ENCODE measurements at places on chromosomes 16 and 17.

- no peak for DNase-seq
Observed at GRCh38 chr16:9860876-9861275, 321.4 kb downstream of the GRIN2A start.

DNA sequence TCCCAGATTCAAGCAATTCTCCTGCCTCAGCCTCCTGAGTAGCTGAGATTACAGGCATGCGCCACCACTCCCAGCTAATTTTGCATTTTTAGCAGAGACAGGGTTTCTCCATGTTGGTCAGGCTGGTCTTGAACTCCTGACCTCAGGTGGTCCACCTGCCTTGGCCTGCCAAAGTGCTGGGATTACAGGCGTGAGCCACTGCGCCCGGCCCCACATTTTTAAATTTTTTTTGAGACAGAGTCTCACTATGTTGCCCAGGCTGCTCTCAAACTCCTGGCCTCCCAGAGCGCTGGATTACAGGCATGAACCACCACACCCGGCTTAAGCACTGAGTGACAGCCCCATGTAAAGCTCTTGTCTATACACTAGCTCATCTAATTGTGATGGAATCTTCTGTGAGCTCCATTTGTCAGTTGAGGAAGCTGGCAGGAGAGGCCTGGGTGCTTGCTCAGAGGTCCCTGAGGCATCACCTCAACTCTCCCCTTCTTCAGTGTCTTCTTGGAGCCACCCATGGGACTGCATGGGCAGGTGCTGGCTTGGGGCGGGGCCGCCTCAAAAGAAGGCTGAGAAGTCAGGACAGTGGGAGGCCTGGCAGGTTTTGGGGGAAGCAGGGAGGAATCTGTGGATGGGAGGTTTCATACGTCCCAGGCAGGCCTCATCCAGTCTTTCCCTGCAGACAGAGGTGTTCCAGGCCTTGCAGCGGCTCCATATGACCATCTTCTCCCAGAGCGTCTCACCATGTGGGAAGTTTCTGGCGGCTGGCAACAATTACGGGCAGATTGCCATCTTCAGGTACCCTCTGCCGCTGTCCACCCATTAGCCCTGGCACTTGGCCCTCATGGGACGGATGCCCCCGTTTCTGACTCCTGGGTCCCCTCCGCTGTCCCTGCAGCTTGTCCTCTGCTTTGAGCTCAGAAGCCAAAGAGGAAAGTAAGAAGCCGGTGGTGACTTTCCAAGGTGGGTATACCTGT, 1.5 kb downstream of the THOC6 start:
- DNase-seq = no peak

GRCh38 chr16:28202147-28202746, 9.5 kb downstream of the XPO6 start:
- peak; percentile 39 for DNase-seq

- no peak for DNase-seq
Observed at GRCh38 chr16:68936736-68937631, 93.7 kb downstream of the TANGO6 start.

DNA sequence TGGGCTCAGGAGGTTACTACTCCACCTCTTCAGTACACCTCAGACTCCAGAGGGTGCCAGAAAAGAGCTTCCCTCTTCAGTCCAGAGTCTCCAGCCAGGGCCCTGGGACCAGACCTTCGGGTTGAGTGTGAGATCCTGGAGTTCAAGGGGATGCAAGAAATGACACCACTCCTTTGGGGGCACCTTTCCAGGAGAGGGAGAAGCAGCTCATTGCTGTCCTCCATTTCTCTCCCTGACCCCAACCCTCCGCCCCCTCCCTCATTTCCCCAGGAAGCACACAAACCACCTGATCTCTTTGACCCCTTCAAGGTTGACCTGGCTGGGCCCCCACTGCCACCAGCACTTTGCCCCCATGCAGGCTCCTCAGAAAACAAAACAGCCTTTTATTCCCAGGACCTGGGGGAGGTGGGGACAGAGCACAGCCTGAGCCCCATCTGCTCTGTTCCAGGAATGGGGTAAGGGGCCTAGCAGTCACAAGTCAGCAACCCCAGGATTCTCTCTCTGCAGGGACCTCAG, 21.4 kb downstream of the CDH5 start:
- no peak for DNase-seq

- DNase-seq = peak; percentile 51
Observed at GRCh38 chr16:82229800-82230619, 60.0 kb upstream of the MPHOSPH6 start.

DNA sequence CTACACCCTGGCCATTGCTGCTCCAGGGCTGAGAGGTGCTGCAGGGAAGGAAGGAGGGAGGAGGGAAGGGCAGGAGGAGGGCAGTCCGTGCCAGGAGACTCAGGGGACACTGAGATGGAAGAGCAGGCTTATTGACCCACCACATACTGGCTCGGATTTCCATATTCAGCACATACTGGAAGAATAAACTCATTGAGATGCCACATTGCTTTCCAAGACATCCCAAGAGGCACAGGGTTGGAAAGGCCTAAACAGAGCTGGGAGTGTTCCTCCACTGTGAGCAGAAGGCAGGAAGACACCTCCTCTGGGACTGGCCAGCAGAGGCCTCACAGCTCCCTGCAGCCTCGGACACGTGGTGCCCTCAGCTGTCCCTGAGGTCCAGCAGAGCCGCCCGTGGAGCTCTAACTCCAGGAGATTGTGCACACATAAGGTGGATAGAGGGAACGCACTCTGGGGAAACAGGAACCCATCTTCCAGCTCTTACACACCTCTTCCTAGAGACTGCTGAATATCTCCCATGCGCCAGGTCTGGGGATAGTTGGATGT, 17.4 kb downstream of the CCDC182 start:
- DNase-seq = no peak

DNA sequence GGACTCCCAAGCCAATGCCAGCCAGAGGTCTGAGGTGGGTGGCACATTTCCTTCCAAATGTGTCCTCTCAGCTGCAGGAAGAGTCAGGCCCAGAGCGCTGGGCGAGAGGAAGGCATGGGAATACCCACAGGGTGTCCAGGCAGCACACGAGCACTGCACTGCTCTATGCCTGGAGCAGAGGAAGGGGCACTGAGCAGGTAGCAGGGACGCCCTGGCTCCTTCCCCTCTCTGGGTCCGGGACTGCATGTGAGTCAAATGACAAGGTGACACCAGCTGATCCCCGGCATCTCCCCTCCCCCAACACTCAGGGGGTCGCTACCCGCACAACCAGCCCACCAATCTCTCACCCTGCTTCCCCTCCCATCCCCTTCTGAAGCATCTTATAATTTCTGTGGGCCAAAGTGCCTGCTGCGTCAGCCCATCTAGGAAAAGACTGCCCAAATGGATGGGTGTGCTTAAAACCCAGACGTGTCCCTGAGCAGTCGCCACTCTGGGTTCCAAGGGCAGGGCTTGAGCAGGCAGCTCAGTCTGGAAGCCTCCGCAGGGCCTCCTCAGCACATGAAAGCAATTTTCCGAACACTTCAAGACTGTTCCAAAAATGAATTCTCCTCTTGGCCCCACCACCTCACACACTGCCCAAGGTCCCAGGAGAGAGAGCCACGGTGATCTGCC, 12.0 kb upstream of the BCAR1 start:
- DNase-seq = no peak

- no peak for DNase-seq
Observed at GRCh38 chr17:38600416-38600815, 5.3 kb downstream of the SRCIN1 start.

DNA sequence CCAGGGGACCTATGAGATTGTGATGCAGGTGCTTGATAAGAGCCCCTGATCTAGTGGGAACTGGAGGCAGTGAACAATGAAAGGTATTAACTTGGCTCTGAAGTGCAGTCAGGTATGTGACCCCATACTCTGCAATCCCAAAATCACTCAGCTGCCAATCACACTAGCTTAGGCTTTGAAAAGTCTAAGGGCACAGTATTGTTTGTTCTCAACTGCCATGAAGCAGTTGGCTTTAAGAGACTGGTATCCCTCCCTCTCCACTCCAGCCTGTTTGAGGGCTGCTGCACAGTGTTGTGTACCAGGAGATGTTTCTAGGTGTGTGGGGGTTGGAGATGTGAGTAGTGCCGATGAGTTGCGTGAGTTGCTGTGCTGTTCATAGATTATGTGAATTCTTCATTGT, 2.4 kb downstream of the YPEL2 start:
- no peak for DNase-seq

- DNase-seq = no peak
Observed at GRCh38 chr16:63244631-63245030, 1208.4 kb upstream of the CDH8 start.

- no peak for DNase-seq
Observed at GRCh38 chr16:6560306-6561100, 772.1 kb upstream of the RBFOX1 start.

DNA sequence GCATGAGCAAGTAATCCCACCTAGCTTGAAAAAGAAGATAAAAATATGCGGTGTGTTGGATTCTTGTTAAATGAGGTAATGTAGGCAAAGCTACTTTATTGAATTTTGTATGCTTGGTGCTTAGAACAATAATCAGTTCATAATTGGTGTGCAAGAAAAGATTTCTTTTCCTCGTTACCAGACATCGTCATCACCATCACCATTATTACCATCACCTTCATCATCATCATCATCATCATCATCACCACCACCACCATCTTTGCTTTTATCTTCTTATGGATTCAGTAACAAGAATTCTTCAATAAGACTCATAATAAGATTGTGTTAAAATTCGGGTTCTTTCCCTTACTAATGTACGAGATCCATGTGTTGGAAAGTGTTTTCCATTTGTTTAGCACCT, 173.7 kb downstream of the RBFOX1 start:
- DNase-seq = no peak

DNA sequence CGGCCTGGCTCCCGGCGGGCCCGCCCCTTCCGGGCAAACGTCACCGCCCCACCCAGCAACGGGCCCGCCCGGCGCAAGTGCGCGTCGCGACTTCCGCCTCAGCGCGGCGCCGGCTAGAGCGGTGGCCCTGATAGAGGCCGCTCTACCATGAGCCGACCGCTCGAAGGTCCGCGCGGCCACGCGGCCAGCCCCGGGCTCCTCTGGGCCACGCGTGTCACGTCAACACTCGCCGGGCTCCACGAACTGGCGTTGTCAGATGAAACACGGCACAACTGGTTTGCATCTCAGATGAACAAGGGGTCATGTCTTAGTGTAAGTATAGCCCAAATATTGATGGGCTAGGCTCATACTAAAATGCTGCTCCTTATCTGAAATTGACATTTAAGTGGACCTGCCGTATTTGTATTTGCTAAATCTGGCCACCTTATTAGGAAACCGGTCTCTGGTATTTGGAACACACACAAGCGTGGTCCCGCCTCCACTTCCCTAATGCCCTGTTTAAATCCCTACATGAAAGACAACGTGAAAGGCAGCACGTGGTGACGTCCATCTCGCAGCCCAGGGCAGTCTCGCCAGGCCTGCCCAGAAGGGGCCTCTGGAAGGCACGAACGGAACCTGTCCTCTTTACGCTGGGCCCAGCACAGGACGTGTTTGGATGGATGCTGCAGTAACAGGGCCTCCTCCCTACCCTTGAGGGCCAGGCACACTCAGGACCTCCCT, at the start of gene ZNF598:
ZNF598 (minus strand) TSS at position 31 of the 720 bp plus-strand sequence.
- DNase-seq = peak; percentile 80

- DNase-seq = no peak
Observed at GRCh38 chr17:31531336-31531980, 140.0 kb downstream of the RAB11FIP4 start.

GRCh38 chr17:62188713-62189112, 123.6 kb upstream of the MED13 start:
- no peak for DNase-seq

- DNase-seq = peak; percentile 55
Observed at GRCh38 chr16:79599837-79600637, 500 bp downstream of the MAF start.

DNA sequence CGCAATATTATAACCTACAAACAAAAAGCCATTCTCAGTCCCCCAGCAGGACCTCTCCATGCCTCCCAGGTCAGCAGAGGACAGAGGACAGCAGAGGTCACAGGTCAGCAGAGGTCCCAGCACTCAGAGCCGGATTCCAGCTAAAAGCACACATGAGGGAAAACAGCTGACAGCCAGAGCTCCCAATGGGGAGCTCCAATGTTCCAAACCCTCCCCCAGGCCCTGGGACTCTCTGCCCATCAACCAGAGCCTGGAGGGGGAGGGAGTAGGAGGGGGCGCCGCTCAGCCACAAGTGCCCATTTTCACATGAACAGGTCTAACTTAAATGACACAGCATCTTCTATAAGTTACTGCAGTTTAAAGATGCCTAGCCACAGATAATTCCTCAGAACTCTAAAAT, 77.5 kb downstream of the ANKRD11 start:
- DNase-seq = no peak

GRCh38 chr16:85173981-85174751, 61.9 kb upstream of the CIBAR2 start:
- no peak for DNase-seq

GRCh38 chr16:17015702-17016101, 455.1 kb downstream of the XYLT1 start:
- no peak for DNase-seq

- DNase-seq = peak; percentile 87
Observed at GRCh38 chr17:17849845-17850373, 13.1 kb upstream of the SREBF1 start.

DNA sequence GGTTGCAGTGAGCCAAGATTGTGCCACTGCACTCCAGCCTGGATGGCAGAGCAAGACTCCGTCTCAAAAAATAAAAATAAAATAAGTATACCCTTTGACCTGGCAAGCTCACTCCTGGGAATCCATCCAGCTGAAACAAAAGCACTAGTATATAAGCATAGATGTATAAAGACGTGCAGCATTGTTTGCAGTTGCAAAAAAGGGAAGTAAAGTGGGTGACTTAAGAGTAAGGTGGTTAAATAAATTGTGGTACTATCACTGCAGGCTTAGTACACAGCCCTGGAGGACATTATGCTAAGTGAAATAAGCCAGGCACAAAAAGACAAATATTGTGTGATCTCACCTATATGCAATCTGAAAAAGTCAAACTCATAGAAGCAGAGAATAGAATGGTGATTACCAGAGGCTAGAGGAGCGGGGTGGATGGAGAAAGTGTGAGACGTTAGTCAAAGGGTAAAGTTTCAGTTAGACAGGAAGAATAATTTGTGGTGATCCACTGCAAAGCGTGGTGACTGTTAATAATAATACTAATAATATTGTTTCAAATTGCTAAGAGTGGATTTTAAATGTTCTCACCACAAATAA, 113.0 kb downstream of the MYO1D start:
- DNase-seq = no peak

GRCh38 chr17:3935140-3935542, 18.9 kb upstream of the P2RX1 start:
- DNase-seq = peak; percentile 37

- peak; percentile 91 for DNase-seq
Observed at GRCh38 chr17:1294157-1294717, 14.8 kb downstream of the TRARG1 start.

DNA sequence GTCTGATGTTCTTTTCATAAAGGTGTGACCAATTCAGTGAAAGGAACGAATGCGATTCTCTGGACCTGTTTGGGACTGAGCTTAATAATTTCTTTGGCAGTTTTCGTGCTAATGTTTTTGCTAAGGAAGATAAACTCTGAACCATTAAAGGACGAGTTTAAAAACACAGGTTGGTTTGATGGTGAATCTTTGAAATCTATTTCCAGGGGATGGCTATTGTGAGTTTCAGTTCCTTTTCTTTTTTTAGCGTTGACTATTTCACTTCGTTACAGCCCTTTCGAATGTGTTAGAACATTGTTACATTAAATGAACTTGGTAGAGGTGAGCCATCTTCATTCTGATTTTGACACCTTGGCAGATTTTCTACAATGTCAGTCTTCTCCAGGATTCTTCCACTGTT, 1.2 kb downstream of the TNFRSF17 start:
- DNase-seq = no peak

All from CD4-positive, alpha-beta T cell treated with Interleukin-21 for 1 hour (primary cell).